ENCODE measurements at places on chromosomes 1 and 21. TPM values are rescaled to one million over a fixed set of nuclear protein-coding genes. Genes with fewer than 3 reads are reported as not detected.

Gene SERPINC1
- total RNA-seq, result not detected

Gene FBLIM1
- 66.6 TPM for total RNA-seq

Gene UBE2G2
- 101 TPM for total RNA-seq

Gene TSACC
- 1.0 TPM for total RNA-seq

Gene E2F2
- total RNA-seq, result 6.1 TPM

Gene CYP4A11
- total RNA-seq, result not detected

Gene HMCN1
- 14.6 TPM for total RNA-seq

- no peak for DNase-seq
Observed at GRCh38 chr1:1306070-1306660, 1.6 kb downstream of the ACAP3 start.

- no peak for DNase-seq
Observed at GRCh38 chr1:191869790-191870312, 288.4 kb upstream of the RGS18 start.

- DNase-seq, result no peak
Observed at GRCh38 chr21:42787613-42788012, 91.7 kb downstream of the WDR4 start.

GRCh38 chr1:243459059-243459458 lies 203.2 kb downstream of the SDCCAG8 start:
- no peak for DNase-seq

DNA sequence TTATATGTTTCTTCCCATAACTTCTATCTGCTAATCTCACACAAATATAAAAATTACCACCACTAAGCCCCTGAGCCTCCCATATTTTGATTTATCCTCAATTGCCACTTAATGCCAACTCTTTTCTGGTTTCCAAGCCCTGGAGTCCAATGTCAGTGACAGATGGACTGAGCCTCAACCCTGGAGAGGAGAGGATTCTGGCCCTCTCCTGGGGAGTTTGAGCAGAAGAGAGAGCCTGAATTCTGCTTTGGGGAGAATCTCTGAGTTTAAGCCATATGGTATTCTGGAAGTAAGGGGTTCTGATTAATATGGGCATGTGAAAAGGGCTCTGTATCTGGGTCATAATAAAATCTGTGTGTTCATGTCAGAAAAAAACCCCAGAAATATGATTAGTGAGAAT lies 8.5 kb downstream of the CADM3 start:
- no peak for DNase-seq

- DNase-seq, result no peak
Observed at GRCh38 chr1:183585038-183585437, 5.2 kb downstream of the NCF2 start.

DNA sequence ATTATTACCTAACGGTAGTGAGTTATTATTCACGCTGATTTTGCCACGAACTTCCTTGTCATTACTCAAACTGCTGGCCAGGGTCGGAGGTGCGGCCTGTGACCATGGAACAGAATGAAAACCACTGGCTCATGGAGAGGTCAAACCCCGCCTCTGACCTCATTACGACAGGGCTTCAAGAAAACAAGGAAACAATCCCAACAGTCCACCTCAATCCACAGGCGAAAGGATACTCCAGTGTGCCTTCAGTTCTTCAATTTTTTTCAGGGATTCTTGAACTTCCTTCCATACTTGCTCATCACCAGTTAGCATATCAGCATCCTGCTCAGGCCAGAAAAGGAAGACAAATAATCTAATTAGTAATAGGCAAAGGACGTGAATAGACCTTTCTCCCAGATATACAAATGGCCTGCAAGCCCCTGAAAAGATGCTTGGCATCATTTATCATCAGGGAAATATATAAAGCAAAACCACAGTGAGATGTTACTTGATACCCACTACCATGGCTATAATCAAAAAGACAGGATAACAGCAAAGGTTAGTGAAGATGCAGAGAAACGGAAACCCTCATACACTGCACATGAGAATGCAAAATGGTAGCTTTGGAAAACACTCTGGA lies 643.4 kb downstream of the SMYD3 start:
- no peak for DNase-seq

DNA sequence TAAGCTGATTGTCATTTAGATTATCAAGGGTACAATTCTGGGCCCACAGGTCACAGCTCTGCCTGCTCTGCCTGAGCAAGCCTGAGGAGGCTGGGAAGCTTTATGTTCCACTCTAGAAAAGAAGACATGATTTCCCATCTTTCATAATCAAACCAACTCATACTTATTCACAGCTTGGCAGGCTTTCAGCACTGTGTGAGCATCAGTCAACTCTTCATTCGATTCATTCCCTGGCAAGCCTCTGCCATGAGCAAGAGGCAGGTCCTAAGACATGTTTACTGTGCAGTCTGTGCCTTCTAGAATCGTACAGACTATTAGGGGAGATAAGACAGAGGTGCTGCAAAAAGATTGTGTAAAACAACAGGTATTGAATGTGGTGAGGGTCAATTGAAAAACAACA lies 24.5 kb upstream of the KIRREL1 start:
- no peak for DNase-seq

DNA sequence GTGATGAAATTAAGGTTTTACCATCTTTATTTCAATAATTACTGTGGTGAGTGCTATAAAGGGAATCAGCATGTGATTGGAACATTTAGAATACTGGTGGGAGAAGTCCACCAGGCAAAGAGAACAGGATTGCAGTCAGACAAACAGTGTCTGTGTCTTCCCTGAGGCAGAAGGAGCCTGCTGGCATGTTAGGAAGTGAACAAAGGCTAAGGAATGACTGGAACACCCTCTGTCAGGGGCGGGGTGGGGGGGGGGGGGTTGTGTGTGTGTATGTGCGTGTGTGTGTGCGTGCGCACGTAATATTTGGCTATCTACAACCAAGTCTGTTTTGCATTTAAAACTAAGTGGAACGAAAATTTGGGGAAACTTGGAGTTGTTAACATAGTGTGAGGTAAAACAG lies 30.2 kb downstream of the SRRM1 start:
- no peak for DNase-seq

- no peak for DNase-seq
Observed at GRCh38 chr1:116804736-116805135, 50.5 kb downstream of the CD2 start.

GRCh38 chr1:203321273-203322052 lies 16.1 kb downstream of the BTG2 start:
- DNase-seq, result no peak

- DNase-seq, result no peak
Observed at GRCh38 chr1:226846786-226847185, 23.6 kb upstream of the PSEN2 start.
